ENCODE measurements at places on chromosomes 7 and 10.

- no peak for DNase-seq
These were observed 448.9 kb downstream of the ADRA2A start for GRCh38 chr10:111525696-111526095.

DNA sequence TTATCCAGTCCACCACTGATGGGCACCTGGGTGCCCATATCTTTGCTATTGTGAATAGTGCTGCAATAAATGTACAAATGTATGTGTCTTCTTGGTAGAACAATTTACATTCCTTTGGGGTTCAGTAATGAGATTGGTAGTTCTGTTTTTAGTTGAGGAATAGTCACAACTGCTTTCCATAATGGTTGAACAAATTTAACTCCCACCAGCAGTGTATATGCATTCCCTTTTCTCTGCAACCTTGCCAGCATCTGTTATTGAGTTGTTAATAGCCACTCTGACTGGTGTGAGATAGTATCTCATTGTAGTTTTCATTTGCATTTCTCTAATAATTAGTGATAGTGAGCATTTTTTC lies 27.8 kb downstream of the COA1 start:
- no peak for DNase-seq

DNA sequence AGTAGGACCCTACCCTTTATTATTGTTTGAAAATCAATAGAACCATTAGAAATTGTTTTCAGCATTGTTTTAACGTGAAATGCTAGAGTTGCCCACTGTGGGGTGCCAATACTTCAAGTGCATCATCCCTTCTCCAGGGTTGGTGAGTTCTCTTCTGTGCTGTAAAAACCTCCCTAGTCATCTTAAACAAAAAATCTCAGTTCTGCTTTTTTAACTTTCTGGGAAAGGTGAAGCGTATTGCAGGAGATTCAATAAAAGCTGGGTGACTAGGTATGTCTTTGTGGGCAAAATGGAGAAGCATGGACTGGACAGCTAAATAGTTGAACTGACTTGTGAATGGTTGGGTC lies 699.1 kb downstream of the SUGCT start:
- DNase-seq, result no peak

DNA sequence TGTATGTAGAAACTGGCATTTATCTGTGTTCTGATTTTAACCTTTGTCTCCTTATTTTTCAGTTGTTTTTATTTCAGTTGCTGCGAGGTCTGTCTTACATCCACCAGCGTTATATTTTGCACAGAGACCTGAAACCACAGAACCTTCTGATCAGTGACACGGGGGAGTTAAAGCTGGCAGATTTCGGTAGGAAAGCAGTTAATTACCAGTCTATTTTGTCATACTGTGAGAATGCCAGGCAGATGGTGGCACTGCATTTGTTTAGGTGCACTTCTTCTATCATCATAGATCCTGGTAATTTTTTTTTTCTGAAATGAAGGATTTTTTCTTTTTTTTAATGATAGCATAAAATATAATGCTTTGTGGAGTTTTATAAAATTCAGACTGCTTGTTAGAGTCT lies 321.4 kb downstream of the CDK14 start:
- DNase-seq, result no peak

DNA sequence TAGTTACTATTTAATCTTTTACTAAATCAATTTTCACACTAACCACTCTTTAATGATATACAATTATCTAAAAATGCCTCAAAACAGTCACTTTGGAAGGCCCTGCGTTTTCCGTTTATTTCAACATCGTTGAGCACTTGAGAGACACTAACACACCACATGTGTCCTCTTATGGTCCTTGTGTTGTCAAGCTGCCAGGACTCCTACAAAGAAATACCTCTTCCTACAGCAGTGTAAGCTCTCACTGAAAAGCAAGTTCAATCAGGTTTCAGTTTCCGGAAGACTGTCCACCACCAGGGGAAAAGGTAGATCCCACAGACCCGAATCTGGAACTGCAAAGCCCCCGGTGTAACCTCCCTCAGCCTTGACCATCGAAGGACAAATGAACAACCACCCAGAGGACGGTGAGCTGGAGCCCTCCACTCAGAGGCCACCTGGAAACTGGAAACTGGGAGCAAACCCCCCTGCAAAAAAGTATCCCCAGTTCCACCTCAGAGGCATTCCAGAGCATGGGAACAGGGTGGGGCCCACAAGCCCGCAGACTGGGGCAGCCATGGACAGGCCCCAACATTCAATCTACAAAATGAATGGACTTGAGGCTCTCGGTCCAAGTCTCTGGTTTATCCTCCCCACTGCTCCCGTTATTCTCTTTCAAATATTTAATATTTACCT lies 37.6 kb downstream of the KCNH2 start:
- no peak for DNase-seq

- DNase-seq, result no peak
These were observed 26.6 kb upstream of the DDC start for GRCh38 chr7:50591480-50592438.

GRCh38 chr10:59891936-59892335 lies 14.4 kb downstream of the CCDC6 start:
- no peak for DNase-seq

DNA sequence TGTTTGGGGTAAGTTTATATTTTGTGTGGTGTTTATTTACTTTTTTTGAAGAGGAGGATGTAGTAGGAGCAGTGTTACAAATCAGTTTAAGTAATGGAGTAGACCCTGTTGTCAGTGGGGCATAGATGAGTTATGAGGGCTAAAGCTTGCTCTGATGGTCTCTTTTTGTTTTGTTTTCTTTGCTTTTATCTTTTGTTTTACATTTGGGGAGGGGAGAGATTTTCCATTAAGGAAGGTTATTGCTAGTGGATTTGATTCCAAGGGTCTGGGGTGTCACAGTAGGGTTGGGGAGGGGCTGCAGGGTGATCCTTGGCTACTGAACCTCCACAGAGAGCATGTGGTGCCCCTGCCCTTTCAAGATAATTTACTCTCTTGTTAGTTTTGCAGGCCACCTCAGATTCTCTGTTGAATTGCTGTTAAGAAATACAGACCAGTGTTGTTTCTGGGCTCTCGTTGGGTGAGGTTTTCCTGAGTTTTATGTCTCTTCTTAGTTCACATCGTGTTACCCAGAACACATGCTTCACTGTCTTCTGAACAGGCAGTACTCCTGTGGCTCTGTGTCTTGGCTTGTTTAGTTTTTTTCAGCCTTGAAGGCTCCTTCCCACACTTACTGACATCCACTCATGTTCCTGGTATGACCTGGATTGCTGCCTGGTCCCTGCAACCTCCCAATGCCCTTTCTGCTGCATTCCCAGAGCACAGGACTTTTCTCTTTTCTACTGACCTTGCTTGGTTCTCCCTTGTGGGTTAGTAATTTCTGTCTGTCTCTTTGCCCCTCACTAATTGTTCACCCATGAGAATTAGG lies 4.2 kb downstream of the KIFBP start:
- DNase-seq, result no peak

GRCh38 chr7:43584195-43584586 lies 1.3 kb downstream of the STK17A start:
- DNase-seq, result no peak

DNA sequence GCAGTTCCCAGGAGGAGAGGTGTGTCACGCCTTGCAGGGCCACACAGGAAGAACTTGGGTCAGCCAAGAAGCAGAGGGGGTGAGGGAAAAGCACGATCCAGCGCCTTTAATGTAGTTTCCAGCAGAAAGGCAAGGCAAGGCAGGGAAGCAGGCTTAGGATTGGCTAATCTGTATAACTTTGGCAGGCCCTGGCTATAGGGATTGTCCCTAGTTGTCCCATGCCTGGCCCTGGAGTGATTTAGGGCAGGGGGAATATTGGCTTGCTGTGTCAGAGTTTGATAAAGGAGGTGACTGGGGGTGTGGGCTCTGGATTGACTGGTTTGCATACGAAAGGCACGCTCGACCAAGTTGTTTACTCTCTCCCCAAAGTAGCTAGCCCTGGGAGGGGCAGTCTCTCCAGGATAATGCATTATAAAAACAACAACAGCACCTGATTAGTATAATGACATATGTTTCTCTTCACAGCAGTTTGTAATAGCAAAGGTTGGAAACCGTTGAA lies 44.5 kb downstream of the RBM28 start:
- DNase-seq, result no peak

DNA sequence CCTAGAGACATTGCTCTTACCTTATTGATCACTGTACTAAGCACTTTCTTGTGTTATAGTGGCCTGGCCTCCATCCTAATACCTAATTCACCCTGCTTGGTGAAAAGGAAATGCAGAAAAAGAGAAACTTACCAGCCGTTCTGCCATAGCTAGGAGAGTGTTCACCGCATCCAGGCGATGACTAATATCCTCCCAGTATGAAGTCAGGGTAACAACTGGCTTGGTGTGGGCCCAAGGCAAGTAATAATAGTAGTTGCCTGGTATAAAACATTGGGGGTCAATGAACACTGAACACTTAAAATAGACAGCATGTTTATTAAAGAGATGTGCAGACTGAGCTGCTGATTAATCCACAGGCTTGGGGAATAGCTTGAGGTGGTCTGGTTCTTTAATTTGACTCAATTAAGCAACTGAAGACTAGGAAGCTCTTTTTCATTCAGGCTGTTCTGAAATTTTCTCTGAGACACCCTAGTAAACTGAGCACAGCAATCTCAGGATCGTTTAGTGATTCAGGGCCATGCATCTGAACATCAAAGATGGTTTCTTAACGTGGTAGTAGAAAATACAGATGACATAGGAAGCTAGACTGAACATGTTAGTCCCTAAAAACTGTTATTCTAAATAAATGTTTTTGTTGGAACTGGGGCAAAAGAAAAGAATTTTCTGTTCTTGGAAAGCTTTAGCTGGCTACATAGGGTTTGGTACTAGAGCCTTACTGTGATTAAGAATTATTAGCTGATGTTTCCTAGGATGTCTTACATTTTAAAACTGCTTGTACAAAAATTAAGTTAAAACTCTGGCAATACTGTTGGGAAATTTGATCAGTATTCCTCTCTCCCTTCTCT lies 102.2 kb downstream of the MYOF start:
- no peak for DNase-seq

- no peak for DNase-seq
These were observed 69.3 kb upstream of the NPY start for GRCh38 chr7:24214670-24215069.

DNA sequence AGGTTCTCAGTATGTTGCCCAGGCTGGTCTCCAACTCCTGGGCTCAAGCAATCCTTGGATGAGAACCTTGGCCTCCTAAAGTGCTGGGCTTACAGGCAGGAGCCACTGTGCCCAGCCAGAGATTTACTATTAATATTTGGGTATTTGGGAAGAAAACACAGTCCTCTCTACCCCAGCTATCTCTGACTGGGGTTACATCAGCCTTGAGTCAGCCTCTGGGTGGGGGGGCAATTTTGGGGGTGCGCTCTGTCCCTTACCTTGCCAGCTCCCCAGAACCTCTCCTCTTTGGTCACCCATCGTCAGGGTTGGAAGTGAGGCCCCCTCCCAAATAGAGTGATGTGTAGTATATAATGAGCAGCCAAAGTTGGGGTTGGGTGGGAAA lies 1.8 kb downstream of the MLXIPL start:
- no peak for DNase-seq

Data from DMS 273 treated with DMSO at 0.1 percent for 48 hours (cell line).